Breast epithelium (tissue), 4 donors: ENCODE measurements at places on chromosomes 11 and 22. TPM values are rescaled to one million over a fixed set of nuclear protein-coding genes. Genes with fewer than 3 reads are reported as not detected.
A peak's percentile ranks its signal among the peaks of the same experiment; 100 is the strongest.

- no peaks in the 10 kb centered on the region for H3K4me1 ChIP-seq
- H3K27me3 ChIP-seq: no peaks in the 10 kb centered on the region
- H3K4me3 ChIP-seq: no peak overlapping the region
Observed at GRCh38 chr11:116412118-116412889, 360.5 kb downstream of the BUD13 start.

GRCh38 chr11:1997755-1998154 lies at the start of gene H19:
H19 (minus strand) TSS chr11:1997842.
- H3K36me3 ChIP-seq: no peaks in the 10 kb centered on the region
- no peak within 1 kb of the TSS for H3K4me3 ChIP-seq
- H3K27me3 ChIP-seq: no peaks in the 10 kb centered on the region

- no peak overlapping the region for H3K4me3 ChIP-seq
- H3K4me1 ChIP-seq: no peaks in the 10 kb centered on the region
- H3K27me3 ChIP-seq: no peaks in the 10 kb centered on the region
- H3K36me3 ChIP-seq: no peaks in the 10 kb centered on the region
- DNase-seq: no peak
Observed at GRCh38 chr11:6825231-6825744, 20.2 kb upstream of the OR10A5 start.

- no peak overlapping the region for H3K4me3 ChIP-seq
- H3K4me1 ChIP-seq: no peaks in the 10 kb centered on the region
- H3K27ac ChIP-seq: no peak overlapping the region
- H3K36me3 ChIP-seq: no peaks in the 10 kb centered on the region
- no peaks in the 10 kb centered on the region for H3K27me3 ChIP-seq
Observed at GRCh38 chr11:32885556-32885955, 7.1 kb upstream of the QSER1 start.

DNA sequence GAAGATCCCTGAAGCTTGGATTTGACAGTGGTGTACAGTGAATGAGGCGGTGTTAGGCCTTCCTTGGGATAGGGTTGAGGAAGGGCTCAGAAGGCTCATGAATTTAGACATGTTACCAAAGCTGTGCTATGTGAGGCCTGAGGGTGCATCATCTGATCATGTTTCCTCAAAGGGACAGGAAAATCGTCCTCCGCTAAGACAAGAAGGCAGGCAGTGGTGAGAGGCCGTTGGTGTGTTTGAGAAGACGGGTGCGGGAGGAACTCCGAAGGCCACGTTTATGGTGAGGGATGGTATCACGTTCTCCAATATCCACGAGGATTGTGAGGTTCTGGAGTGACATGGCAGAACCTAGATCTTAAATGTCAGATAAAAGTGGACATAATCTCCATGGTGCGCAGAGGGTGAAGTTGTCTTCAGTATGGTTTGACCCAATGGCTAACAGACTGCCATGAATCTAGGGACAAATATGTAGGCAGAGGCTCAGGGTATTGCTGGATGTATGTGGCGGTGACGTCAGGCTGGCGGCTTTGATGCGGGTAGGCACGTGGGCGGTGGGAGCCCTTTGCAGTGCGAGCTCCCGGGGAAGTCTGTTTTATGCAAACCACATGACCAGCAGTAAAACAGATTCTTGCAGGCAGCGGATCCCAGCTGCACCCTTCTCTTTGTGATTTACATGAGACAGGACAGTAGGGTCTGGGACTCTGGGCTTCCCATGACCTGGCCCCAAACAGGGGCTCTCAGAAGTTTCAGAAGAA lies 242.3 kb upstream of the B3GAT1 start:
- DNase-seq: peak; percentile 24
- no peak overlapping the region for H3K4me3 ChIP-seq
- H3K27ac ChIP-seq: no peak overlapping the region
- H3K4me1 ChIP-seq: no peaks in the 10 kb centered on the region

GRCh38 chr22:30266445-30267381 lies at the start of gene OSM:
OSM (minus strand) TSS chr22:30266851; CDS start chr22:30266799, 52 bp downstream.
- no peaks in the 10 kb centered on the region for H3K36me3 ChIP-seq
- H3K27ac ChIP-seq: peak within 1 kb of the TSS; percentile 69
- peak within 1 kb of the TSS; percentile 35 for H3K4me3 ChIP-seq
- H3K4me1 ChIP-seq: no peaks in the 10 kb centered on the region
- DNase-seq: no peak

DNA sequence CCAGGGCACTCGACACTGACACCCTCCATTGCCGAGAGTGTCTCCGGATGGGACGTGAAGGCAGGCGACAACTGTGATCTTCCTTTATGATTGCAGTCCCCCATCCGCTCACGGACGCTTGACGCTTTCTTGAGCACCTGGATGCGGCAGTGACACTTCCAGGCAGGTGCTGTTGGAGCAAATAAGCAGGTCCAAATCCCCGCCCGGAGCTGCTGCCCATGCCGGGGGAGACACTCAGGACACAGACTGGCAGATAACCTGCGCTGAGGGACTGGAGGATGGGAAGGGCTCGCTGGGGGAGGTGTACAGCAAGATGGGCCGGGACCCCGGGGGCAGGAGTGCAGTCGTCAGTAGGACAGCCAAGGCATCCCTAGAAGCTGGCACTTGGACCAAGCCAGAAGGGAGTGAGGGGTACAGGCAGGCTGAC lies 1403.5 kb downstream of the BRD1 start:
- H3K36me3 ChIP-seq: no peaks in the 10 kb centered on the region
- H3K4me3 ChIP-seq: no peak overlapping the region
- no peak for DNase-seq
- no peak overlapping the region for H3K27ac ChIP-seq
- no peaks in the 10 kb centered on the region for H3K27me3 ChIP-seq

GRCh38 chr11:70755410-70756158 lies 357.3 kb downstream of the CTTN start:
- no peaks in the 10 kb centered on the region for H3K4me1 ChIP-seq
- peaks cover 3% of the 10 kb centered on the region for H3K36me3 ChIP-seq
- H3K4me3 ChIP-seq: no peak overlapping the region
- no peaks in the 10 kb centered on the region for H3K27me3 ChIP-seq

- H3K27ac ChIP-seq: peak overlapping the region; percentile 98
- peaks cover 5% of the 10 kb centered on the region for H3K27me3 ChIP-seq
- no peaks in the 10 kb centered on the region for H3K4me1 ChIP-seq
- peak overlapping the region; percentile 84 for H3K4me3 ChIP-seq
- H3K36me3 ChIP-seq: no peaks in the 10 kb centered on the region
- DNase-seq: no peak
Observed at GRCh38 chr11:66289548-66290329, 796 bp upstream of the YIF1A start.

GRCh38 chr11:68032997-68033707 lies 2.7 kb downstream of the NDUFS8 start:
- no peaks in the 10 kb centered on the region for H3K27me3 ChIP-seq
- H3K4me3 ChIP-seq: no peak overlapping the region
- no peak for DNase-seq
- no peaks in the 10 kb centered on the region for H3K36me3 ChIP-seq
- H3K4me1 ChIP-seq: peaks cover 22% of the 10 kb centered on the region

DNA sequence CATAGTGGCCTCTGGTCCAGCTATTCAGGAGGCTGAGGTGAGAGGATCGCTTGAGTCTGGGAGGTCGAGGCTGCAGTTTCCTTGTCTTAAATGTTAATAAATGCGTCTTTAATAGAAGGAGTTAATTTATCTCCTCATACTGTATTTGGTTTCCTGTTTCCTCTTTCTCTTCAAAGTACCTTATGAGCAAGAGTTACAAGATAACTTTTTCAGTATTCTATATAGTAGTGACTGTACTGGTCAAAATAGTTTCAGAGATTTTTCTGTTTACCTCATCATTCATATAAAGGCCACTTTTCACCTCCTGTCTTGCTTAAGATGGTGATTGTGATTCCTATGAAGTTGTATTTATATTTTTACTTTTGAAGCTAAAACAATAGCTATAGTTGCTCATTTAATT lies 50.9 kb downstream of the MCAM start:
- H3K27ac ChIP-seq: no peak overlapping the region
- H3K36me3 ChIP-seq: no peaks in the 10 kb centered on the region
- H3K4me1 ChIP-seq: no peaks in the 10 kb centered on the region
- H3K27me3 ChIP-seq: no peaks in the 10 kb centered on the region
- DNase-seq: no peak

GRCh38 chr11:134543241-134543640 lies 131.2 kb upstream of the B3GAT1 start:
- no peaks in the 10 kb centered on the region for H3K4me1 ChIP-seq
- H3K4me3 ChIP-seq: no peak overlapping the region
- H3K36me3 ChIP-seq: no peaks in the 10 kb centered on the region
- H3K27me3 ChIP-seq: no peaks in the 10 kb centered on the region
- DNase-seq: no peak

DNA sequence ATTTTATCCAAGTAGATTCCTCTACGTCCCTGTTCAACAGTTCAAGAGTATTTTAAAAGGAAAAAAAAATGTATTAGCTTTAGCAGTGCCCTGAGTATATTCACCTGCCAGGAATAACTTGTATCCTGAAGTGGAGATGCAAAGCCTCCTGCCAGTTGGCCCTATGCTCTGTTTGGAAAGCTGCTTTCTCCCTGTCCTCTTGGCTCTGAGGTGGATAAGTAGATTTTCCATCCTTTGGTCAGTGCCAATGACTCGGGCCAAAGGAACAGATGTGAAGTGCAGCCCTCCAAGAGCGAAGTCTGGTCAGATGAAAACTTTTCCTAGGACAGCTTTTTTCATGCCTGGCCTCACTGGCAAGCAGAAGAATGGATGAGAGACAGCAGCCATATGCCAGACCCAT lies 839.9 kb upstream of the TENM4 start:
- H3K4me1 ChIP-seq: peaks cover 3% of the 10 kb centered on the region
- no peak for DNase-seq
- no peak overlapping the region for H3K27ac ChIP-seq
- H3K4me3 ChIP-seq: no peak overlapping the region
- no peaks in the 10 kb centered on the region for H3K36me3 ChIP-seq

DNA sequence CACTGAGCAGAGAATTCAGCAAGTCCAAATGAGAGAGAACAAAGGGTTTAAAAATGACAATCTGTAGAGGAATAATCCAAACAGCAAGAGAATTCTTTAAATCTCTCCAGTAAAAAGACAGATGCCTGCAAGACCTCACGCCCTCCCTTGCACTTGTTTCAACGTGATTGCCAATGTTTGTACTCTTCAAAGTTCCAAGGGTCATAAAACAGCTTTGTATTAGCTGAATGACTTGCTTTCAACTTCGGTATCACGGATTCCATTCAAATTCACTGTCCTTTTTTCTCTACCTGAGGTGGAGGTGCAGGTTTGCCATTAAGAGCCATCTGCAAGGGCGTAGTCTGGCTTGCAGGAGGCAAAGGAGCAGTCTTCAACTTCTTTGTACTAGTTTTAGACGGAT lies 41.1 kb upstream of the CHRNA10 start:
- H3K27ac ChIP-seq: no peak overlapping the region
- H3K4me1 ChIP-seq: no peaks in the 10 kb centered on the region
- no peaks in the 10 kb centered on the region for H3K27me3 ChIP-seq
- no peaks in the 10 kb centered on the region for H3K36me3 ChIP-seq
- DNase-seq: no peak
- H3K4me3 ChIP-seq: no peak overlapping the region

DNA sequence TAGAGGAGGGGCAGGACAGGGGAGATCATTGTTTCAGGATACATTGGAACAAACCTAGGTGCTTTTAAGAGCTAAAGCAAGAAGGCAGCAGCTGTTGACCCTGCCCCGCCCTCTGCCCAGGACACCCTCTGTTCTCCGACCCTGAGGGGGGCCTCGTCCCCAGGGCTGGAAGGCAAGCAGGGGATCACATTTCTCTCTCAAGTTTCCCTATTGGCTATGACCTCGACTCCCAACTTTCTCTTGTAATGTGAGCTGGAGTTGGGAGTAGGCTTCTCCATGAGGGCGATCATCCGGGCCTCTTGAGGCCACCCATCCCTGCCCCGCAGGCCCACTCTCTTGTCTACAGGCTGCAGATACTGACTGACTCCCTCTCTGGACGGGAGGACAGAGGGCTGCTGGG lies 37.7 kb downstream of the DSCAML1 start:
- H3K4me1 ChIP-seq: no peaks in the 10 kb centered on the region
- no peaks in the 10 kb centered on the region for H3K27me3 ChIP-seq
- no peak for DNase-seq
- no peak overlapping the region for H3K27ac ChIP-seq
- no peaks in the 10 kb centered on the region for H3K36me3 ChIP-seq

DNA sequence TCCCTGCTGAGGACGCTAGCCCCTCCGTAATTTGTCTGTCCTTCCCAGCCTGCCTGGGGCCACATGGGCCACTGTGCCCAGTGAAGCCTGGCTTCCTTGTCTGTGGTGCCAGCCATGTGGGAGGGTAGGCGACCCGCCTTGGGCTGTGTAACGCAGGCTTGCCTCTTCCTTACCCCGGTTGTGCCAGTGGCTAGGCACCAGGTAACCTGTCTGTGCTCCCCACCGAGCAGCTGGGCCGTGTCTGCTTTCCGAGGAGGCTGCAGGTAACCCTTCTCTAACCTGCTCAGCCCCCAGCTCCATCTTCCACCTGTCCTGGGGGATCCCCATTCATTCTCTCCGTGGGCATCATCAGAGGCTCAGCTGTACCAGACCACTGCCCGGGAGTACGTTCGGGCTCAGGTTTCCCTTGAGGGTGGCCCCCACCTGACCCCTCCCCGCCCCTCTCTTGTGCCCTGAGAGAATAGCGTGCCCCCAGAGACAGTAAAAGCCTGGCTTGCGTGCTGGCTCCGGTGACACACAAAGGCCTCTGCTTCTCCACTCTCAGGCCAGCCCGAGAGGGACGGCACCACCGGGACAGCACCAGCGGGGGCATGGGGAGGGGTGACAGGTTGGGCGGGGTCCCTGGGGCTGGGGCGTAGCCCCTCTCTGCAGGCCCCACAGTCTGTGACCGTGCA lies 79.1 kb downstream of the CDKN1C start:
- no peaks in the 10 kb centered on the region for H3K36me3 ChIP-seq
- H3K27ac ChIP-seq: peak overlapping the region; percentile 93
- H3K27me3 ChIP-seq: no peaks in the 10 kb centered on the region
- no peak overlapping the region for H3K4me3 ChIP-seq
- peak; percentile 51 for DNase-seq
- H3K4me1 ChIP-seq: peaks cover 10% of the 10 kb centered on the region

- no peak overlapping the region for H3K27ac ChIP-seq
- no peak for DNase-seq
- no peaks in the 10 kb centered on the region for H3K4me1 ChIP-seq
- H3K4me3 ChIP-seq: no peak overlapping the region
- H3K36me3 ChIP-seq: no peaks in the 10 kb centered on the region
Observed at GRCh38 chr11:130308059-130308458, 6.7 kb downstream of the ZBTB44 start.

Gene OVOL1
- not detected for total RNA-seq

Gene OR52N4
- total RNA-seq: not detected

Gene OR10D3
- not detected for total RNA-seq

Gene OSM
- total RNA-seq: 1.3 TPM

Gene MIAT
- total RNA-seq: 1.9 TPM

Gene MEI1
- 1.3 TPM for total RNA-seq

Gene GLYATL1
- 1.6 TPM for total RNA-seq

Gene AMOTL1
- total RNA-seq: 41.4 TPM
